ENCODE measurements at places on chromosomes 7 and 10.
A peak's percentile ranks its signal among the peaks of the same experiment; 100 is the strongest.

DNA sequence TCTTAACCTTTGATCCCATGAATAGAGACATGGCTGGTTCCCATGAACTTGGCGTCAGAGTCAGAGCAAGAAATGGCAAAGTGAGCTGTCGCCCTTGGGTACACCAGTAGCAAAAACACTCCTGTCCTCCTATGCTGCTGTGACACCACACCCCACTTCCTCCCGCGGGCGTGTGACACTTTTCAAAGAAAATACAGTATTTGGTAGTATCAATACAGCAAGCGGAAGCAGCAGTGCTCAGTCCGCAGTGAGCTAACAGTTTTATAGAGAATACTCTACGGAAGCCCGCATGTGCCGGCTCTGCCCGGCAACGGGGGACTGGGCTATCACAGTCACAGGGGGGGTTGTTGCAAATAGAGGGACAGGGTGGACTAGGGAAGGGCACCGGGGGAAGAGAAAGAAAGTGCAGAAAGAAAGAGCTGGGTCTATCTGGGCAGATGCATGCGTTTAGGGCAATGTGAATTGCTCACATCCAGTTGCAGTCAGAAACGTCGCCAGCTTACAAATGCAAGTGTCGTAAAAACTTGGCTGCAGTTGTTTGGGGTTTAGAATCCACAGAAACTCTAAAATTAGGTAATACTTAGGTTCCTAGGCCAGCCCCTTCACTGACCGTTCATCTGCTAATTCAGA, 49.8 kb downstream of the PRKCQ start:
- no peak for DNase-seq

- DNase-seq = no peak
Measured at GRCh38 chr10:64956441-64956840, 1435.2 kb downstream of the REEP3 start.

DNA sequence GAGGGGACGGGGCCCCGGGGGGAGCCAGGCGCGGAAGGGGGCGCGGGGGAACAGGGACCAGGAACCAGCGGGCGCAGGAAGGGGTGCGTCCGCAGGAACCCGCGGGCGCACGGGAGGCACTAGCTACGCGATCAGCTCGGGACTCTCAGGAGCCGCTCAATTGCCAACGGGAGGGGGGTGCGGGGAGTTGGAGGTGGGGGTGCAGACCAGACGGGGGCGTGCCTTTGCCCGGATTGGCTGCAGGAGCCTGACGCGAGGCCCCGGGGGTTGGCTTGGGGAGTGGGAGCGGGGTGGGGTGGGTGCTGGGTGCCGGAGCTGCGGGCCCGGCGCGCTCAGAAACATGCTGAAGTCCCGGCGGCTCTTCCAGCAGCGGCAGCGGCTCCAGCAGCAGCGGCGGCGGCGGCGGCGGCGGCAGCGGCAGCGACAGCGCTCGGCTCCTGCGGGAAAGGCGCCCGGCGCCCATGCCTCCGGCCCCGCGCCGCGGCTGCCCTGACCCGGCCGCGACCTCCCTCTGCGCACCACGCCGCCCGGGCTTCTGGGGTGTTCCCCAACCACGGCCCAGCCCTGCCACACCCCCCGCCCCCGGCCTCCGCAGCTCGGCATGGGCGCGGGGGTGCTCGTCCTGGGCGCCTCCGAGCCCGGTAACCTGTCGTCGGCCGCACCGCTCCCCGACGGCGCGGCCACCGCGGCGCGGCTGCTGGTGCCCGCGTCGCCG, at the start of gene ADRB1:
ADRB1 (plus strand) TSS at position 335 of the 715 bp plus-strand sequence; CDS start at position 602, 267 bp downstream.
- DNase-seq = peak; percentile 49

DNA sequence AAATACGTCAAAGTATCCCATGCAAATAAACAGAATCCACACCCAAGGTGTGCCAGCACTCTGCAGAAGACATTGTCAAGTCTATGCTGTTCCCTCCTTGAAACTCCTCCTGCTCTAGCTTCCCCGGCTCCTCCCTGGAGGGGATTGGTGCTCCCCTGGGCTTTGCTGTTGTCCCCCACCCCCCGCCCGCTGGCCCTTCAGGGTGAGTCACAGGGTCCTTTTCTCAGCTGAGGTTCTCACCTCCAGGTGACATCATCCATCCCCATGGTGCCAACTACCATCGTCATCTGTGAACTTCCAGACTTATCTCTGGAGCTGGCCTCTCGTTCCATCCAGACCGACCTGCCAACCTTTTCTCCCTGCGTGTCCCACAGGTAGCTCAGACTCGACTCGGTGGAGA, 77.0 kb downstream of the ITIH5 start:
- no peak for DNase-seq

DNA sequence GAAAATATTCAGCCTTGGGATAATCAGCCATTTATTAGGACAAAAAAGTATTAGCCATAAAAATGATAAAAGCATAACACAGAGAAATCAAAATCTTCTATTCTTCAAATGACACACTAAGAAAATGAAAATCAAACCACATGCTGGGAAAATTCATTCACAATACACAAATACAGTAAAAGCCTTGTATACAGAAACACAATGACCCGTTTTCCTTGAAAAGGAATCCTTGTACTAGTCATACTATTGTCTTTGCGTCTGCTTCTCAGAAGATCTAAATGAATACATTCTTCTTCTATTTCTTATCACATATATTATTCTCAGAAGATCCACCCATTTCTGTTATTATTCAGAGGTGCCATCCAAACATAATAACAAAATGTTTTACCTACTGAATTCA, 749.1 kb downstream of the CNTNAP2 start:
- DNase-seq = no peak

GRCh38 chr7:151484971-151485707, 34.6 kb downstream of the RHEB start:
- no peak for DNase-seq

- no peak for DNase-seq
Measured at GRCh38 chr10:13349463-13350274, 1.6 kb upstream of the SEPHS1 start.

GRCh38 chr7:135620980-135621850, 41.1 kb upstream of the STMP1 start:
- peak; percentile 65 for DNase-seq

- no peak for DNase-seq
Measured at GRCh38 chr7:130149281-130150139, 55.7 kb downstream of the TMEM209 start.

DNA sequence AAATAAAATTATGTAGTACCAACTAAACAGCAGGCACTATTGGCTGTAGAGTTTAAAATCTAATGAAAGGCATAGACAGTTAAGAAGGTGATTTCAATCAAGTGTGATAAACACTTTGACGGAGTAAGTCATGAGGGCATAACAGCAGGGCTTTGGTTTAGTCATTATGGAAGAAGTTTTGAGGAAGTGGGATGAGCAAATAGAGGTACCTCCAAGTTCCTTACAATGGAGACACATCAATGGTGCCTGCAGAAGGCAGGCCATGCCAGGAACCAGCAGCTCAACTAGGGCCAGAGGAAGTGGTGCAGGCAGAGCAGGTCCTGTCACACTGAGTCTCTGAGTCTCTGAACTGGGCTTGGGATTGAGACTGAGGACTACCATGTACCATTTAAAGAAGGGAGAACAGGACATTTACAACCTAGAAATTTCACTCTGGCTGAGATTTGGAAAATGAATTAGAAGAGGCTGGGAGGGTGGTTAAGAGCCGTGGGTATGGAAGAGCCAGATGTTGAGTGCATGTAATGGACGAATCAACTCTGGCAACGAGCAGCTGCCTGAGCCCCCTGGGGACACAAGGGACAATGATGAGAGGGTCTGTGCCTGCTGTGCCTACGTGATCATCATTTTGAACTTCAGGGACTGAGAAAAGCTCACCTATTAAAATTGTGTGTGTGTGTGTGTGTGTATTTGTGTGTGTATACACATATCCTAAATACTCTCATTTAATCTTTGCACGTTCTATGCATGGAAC, 208.7 kb upstream of the POM121L12 start:
- DNase-seq = no peak

GRCh38 chr7:29508608-29509007, 55.0 kb upstream of the PRR15 start:
- DNase-seq = no peak

- DNase-seq = no peak
Measured at GRCh38 chr7:102095321-102096011, 191.2 kb upstream of the SH2B2 start.

GRCh38 chr10:28668363-28669226, 8.7 kb upstream of the BAMBI start:
- no peak for DNase-seq

GRCh38 chr7:28112883-28113540, 67.6 kb downstream of the JAZF1 start:
- no peak for DNase-seq

GRCh38 chr10:97913193-97913592, 63.5 kb downstream of the GOLGA7B start:
- DNase-seq = no peak

DNA sequence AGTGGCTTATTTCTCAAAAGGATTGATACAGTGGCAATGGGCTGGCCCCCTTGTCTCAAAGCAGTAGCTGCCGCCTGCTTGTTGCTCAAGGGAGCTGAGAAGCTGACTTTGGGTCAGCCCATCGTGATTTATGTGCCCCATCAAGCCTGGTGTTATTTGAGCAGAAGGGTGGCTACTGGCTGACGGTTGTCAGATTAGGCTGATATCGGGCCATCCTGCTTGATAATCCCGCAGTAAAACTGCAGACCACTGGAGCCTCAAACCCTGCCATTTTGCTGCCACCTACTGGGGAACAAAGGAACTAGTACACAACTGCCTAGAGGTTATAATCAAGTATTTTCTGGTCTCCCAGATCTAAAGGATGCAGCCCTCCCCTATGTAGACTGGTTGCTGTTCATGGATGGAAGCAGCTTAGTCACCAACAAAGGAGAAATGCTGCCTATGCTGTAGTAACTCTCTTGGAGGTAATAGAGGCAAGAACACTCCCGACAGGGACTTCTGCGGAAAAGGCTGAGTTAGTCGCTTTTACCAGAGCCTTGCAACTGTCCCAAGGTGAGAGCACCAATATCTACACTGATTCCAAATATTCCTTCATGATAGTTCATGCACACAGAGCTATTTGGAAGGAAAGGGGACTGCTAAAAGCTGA, 65.9 kb upstream of the ZNF92 start:
- peak; percentile 52 for DNase-seq

GRCh38 chr10:132602614-132603013, 65.0 kb downstream of the INPP5A start:
- no peak for DNase-seq

GRCh38 chr10:60870803-60871202, 73.2 kb downstream of the RHOBTB1 start:
- no peak for DNase-seq

DNA sequence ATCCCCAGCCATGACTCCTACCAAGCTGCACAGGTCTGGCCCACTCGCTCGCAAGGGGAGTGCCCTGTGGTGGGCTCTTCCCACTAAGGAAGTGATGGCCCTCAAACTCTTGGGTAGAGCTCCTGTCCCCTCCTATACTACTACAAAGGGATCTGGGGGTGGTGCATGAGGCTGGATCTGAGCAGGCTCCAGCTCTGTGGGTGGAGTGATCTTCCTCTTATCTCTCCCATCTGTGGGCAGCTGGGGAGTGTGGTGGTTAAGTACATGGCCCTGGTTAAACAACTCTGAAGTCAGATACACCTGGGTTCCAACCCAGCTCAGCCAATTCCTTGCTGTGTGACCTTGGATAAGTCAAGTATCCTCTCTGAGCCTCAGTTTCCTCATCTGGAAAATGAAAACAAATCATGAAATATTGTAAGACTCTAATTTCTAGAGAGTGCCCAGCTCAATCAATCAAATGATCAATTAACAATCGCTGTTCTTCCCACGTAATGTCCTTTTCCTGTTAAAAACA, 17.4 kb downstream of the DDIT4 start:
- no peak for DNase-seq

DNA sequence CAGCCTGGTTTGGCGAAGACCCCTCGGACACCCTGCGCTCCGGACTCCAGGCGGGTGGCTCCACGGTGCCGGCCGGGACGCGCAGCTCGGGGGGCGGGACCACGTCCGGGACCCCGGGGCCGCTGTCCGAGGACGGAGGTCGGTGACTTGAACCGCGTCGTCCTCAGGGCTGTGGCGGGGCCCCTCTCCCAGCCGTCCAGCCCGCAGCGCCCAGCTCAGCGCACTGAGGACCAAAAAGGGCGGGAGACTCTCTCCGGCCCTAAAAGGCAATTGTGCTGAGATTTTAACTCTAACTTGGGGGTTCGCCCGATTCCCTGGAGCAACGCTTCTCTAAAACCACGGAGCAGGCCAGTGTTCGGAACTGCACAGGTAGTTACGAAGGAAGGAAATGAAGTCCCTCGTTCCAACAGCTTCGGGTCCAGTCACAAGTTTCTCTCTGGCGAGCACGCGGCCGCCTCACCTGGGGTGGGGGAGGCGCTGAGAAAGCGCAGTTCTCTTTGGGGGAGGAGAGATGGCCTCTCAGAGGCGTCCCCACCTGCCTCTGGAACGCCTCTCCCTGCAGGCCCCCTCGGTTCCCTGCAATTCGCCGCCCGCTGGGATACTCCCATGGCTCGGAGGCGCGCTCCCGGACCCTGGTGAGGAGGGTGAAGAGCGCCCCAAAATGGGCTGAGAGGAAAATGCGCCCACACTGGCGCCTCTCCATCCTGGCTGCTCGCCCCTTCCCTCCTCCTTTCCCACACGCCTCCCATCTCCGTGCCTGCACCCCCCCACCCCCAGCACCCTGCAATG, 352.7 kb downstream of the DNAJB6 start:
- DNase-seq = no peak

GRCh38 chr10:23070913-23071218, 24.5 kb upstream of the MSRB2 start:
- no peak for DNase-seq

DNA sequence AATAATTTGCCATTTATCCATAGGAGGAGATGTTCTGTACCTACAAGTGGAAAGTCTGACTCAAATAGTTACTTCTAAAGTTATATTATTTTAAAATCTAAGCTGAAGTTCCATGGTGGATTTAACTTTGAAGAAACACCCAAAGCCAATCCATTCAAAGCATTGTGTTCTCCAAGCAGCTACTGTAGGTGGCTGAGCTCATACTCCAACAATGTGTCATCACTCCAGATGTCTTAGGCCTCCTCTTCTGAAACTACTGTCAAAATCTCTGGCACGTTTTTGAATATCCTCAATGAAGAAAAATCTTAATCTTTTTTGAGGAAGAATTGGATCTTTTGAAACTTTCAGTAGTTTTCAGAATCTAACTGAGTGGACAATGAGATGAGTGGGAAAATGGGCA, 169.1 kb downstream of the PTEN start:
- DNase-seq = no peak

DNA sequence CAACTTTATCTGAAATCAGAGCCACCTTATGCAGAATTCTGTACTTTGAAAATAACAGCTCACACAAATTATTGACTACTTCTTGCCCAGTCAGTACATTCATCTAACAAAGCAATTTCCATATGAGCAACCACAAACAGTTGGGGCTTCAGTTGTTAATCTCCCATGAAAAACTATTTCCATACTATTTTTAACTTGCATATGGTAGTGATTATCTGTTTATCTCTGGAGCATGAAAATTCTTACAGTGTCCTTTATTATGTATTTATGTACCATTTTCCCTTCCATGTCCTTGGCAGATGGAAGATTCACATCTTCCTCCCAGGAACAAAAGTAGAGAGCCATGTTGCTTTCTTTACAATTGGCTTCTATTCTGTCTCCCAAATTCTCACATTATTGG, 285.7 kb downstream of the CRPPA start:
- no peak for DNase-seq

All from MM.1S (cell line).